ENCODE measurements at places on chromosomes 3 and 15. TPM values are rescaled to one million over a fixed set of nuclear protein-coding genes. Genes with fewer than 3 reads are reported as not detected.

BOC gene
- 0.27 TPM for total RNA-seq

DET1 gene
- 3.5 TPM for total RNA-seq

GOLGA6L22 gene
- total RNA-seq: not detected

TEX55 gene
- total RNA-seq: not detected

PIERCE2 gene
- 1.5 TPM for total RNA-seq

CIAO2A gene
- total RNA-seq: 84.2 TPM

DZIP1L gene
- 4.9 TPM for total RNA-seq

PODXL2 gene
- 1.1 TPM for total RNA-seq

SYNPR gene
- not detected for total RNA-seq

LINGO1 gene
- under 0.01 TPM for total RNA-seq

CPNE9 gene
- 0.30 TPM for total RNA-seq

NEK10 gene
- total RNA-seq: 0.30 TPM

All from mammary microvascular endothelial cell (primary cell).